ENCODE measurements at places on chromosomes 2 and 18. TPM values are rescaled to one million over a fixed set of nuclear protein-coding genes. Genes with fewer than 3 reads are reported as not detected.

RGPD3 gene
- not detected for polyA plus RNA-seq

THADA gene
- 17.7 TPM for polyA plus RNA-seq

MYO5B gene
- polyA plus RNA-seq, result 5.2 TPM

CCDC93 gene
- polyA plus RNA-seq, result 29.8 TPM

SMARCAL1 gene
- 30.0 TPM for polyA plus RNA-seq

- DNase-seq, result no peak
These were observed 10.5 kb downstream of the ACSL3 start for GRCh38 chr2:222871291-222871690.

DNA sequence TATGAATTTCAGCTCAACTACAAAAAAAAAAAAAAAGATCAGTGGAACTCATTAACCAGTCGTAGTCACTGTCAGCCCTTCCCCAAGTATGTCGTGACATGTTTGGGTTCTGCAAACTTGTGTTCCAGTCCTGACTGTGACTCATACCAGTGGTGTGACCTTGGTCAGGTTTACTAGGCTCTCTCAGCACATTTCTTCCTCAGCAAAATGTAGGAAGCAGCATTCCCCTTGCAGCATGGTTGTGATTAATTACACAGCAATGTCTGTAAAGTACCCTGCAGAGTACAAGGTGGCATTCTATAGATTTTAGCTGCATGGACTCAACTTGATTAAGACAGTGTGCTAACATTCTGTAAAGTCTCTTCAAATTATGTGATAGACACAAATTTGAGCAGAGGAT, 156.9 kb downstream of the LAMA1 start:
- DNase-seq, result no peak

GRCh38 chr2:237075749-237076599, 9.7 kb upstream of the COPS8 start:
- no peak for DNase-seq

DNA sequence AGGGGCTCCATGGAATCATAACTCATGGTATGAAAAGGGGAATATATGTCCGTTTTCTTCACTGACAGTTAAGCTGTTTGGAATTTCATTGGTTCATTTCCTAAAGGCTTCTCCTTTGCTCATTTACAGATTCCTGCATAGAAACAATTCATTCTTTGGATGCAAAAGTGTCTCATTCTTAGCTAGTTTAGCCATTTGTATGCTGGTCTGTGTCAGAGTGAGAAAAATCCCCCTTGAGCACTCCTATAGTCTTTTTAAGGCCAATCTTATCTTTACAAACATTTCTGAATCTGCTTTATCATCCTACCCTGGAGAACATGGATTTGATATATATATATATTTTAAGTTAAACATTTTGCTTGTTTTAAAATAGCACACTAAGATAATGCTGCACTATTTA, 1260.9 kb upstream of the NRXN1 start:
- DNase-seq, result no peak

DNA sequence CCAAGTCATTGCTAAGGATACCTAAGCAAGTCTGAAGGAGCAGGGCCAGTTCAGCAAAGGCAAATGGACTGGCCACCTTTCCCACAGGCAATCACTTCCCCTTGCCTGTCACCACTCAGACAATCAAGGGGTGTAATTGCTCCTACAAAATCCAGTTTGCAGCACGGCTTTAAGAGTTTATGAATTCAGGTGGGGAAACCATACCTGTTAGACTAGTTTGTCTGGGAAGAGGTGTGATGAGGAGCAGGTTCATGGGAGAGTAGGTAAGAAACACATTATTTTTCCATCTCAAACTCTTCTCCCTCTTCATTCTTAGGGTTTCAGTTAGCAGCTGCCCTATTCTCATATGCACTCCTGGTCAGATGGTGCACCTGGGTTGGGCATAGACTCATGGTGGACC, 102.5 kb downstream of the EVA1A start:
- no peak for DNase-seq

DNA sequence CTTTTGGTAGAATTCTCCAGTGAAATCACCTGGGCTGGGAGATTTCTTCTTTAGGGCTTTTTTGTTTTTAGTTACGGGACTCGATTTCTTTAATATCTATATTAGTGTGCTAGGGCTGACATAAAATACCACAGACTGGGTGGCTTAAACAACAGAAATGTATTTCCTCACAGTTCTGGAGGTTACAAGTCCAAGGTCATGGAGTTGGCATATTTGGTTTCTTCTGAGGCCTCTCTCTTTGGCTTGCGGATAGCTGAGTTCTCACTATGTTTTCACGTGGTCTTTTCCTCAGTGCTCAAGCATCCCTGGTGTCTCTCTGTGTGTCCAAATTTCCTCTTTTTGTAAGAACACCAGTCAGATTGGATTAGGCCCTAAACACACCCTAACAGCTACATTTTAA, 208.5 kb upstream of the DTNA start:
- no peak for DNase-seq

GRCh38 chr2:23476786-23477185, 91.8 kb downstream of the KLHL29 start:
- no peak for DNase-seq

GRCh38 chr18:910247-910646, 5.6 kb downstream of the ADCYAP1 start:
- no peak for DNase-seq

GRCh38 chr18:24201699-24202687, 63.1 kb downstream of the CABYR start:
- no peak for DNase-seq

- DNase-seq, result no peak
These were observed 252.5 kb downstream of the PIEZO2 start for GRCh38 chr18:10896851-10897250.

- no peak for DNase-seq
These were observed 212.9 kb downstream of the PTGR3 start for GRCh38 chr18:74996055-74996454.

- DNase-seq, result no peak
These were observed 118.6 kb downstream of the ANKRD44 start for GRCh38 chr2:197191940-197192322.

- DNase-seq, result no peak
These were observed 147.3 kb upstream of the DLX2 start for GRCh38 chr2:172249986-172250385.

DNA sequence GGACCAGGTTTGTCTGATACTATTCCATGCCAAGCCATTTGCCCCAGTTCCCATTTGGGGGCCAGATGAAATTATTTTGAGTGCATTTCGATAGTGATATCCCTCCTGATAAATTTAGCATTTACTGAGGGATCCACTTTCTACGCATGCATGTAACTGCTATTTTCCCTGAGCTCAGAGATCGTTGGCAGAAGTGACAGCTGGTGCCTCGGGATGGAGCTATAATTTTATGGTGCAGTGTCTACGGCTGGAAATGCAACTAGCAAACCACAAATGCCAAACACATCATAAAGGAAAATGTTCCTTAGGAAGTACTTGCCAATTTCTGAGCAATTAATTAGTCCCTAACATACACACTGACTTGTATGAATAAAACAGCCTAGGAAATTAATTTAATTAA, 254.8 kb downstream of the SLC8A1 start:
- no peak for DNase-seq

- no peak for DNase-seq
These were observed 1179.7 kb downstream of the DSC3 start for GRCh38 chr18:29862824-29863223.

DNA sequence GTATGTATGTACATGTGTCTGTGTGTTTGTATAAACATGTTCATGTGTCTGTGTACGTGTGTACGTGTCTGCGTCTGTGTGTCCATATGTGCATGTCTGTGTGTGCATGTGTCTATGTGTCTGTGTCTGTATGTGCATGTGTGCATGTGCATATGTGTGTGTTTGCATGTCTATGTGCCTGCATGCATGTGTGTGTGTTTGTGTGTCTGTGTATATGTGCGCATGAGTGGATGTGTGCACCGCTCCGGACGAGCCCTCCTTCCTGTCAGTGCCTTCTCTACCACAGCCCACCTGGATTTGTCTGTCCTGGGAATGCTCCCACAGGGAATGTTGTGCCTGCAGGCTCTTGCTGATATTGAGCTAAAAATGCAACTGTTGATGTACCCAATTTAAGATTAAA, 113.3 kb upstream of the EPC2 start:
- DNase-seq, result no peak

GRCh38 chr2:42183775-42184174, 14.6 kb downstream of the EML4 start:
- no peak for DNase-seq

- DNase-seq, result no peak
These were observed 78.1 kb downstream of the SPHKAP start for GRCh38 chr2:228103379-228103778.

DNA sequence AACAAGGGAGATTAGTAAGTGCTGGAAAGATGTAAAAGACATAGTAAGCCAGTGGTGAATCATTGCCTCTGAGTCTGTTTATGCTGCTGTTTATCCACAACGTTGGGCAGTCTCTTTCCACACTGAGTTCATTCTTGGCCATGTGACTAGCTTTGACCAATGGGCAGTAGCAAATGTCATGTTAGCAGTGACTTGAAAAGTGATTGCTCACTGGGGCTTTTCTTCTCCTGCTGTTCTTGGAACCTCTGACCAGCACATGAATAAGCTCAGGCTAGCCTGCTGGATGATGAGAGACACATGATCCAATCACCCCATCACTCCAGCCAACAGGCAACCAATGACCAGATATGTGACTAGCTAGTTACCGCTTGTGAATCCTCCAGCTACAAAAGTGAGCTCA, 360.4 kb downstream of the SLC4A3 start:
- DNase-seq, result no peak

- DNase-seq, result no peak
These were observed 47.4 kb downstream of the SPATS2L start for GRCh38 chr2:200353874-200354273.

DNA sequence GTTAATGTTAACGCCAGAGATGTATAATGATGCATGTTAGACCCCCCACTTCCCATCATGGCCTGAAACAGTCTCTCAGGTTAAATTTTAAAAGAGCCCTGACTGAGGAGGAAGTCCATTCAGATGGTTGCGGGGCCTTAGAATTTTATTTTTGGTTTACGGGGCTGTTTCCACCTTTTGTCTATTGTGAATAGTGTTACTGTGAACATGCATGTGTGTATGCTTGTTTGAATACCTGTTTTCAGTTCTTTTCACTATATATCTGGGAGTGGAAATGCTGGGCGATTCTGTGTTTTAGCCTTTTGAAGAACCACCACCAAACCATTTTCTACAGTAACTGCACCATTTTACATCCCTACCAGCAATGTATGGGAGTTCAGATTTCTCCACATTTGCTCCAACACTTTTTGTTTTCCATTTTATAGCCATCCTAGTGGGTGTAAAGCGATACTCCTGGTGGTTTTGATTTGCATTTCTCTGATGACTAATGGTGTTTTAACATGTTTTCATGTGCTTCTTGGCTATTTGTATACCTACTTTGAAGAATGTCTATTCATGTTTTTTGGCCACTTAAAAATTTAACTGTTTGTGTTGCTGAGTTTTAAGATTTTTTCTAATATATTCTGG, 133.0 kb downstream of the MYO3B start:
- DNase-seq, result no peak

- no peak for DNase-seq
These were observed 16.7 kb upstream of the DUSP2 start for GRCh38 chr2:96161898-96162297.

Measured in muscle of arm (tissue), 14 donors.